Hematopoietic multipotent progenitor cell treated with erythropoietin and hydrocortisone succinate and interleukin-3 and kit ligand, for 8 days (in vitro differentiated cells): ENCODE measurements at places on chromosomes 12 and 14.
A peak's percentile ranks its signal among the peaks of the same experiment; 100 is the strongest.

DNA sequence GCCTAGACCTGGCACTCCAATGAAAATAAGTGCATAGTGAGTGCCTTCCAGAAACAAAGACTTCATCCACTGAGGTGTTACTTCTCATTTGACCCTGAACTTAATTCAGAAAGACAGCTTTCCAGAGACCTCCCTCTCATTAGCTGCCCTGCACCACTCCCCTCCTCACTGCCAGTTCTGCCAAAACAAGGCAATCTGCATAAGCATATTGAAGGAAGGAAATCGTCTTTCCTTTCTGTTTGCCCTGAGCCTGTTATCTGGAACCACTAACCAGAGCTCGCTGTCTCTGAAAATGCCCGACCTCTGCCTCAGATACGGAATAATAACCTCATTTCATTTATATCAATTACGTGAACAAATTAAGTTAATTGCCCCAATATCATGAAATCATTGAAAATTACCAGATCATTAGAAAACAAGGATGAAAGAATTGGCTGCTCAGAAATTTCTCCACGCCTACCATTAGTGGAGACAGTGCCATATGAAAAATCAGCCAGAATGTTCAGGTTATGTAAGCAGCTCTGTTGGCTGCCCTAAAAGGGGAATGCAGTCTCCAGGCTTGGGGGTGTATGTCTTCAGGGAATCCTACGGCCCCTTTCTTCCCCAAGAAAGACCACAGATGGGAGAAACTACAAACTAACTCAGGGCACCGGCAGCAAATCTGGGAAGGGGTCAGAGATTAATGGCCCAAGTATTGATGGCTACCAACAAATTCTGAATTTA is 149.9 kb upstream of the FKBP4 start:
- DNase-seq: peak; percentile 16

GRCh38 chr12:105157606-105158005 is 50.1 kb downstream of the WASHC4 start:
- DNase-seq: no peak

GRCh38 chr14:20228681-20229080 is at the start of gene OR11H7:
Gene OR11H7 (plus strand): TSS chr14:20228981.
- DNase-seq: no peak

DNA sequence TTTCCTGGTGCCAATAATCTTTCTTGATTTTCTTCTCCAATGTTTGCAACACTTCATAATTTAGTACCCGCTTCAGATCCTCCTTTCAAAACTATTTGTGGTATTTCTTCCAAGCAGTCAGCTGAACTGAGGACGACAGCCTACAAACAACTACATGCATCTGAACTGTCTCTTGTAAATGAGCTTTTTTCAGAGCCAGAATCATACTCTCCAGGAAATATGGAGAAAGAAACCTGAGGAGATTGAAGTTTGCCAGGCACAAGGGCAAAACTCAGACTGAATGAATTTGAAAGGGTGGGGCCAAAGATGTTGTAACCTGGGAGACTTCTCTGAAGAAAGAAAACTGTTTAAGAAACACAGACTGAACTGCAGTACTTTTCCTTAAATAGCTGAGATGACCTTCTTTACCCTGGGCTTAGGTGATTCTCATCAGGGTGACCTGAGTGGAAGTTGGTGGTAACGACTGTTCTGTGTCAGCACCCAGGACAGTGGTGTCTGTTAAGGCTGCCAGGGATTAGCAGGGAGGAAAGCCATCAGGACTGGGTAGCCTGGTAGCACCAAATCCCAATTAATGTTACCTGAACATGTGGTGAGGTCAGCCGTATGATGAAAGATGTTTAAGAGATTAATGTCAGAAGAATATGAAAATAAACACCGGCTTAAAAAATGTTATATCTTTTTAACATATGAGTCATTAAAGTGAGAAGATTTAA is 95.0 kb downstream of the TGFB3 start:
- DNase-seq: no peak

GRCh38 chr14:22613106-22613695 is 15.1 kb downstream of the ABHD4 start:
- no peak for DNase-seq

DNA sequence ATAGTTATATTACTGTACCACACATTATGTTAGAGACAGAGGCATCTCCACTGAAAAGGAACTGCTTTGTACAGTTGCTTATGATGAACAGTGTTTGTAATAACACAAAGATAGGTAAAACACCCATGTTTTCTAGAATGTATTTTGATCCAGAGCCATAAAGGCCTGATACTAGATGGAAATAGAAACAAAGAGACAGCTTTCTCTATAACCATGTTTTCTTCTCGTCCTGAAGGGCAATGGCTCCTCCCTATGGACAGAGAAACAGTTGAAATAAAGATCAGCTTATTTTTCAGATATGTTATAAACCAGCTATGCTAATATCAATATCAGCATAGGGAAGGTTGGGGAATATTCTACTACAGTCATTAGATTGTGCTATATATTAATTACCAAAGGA is 109.2 kb downstream of the ATXN7L3B start:
- no peak for DNase-seq

GRCh38 chr14:22955702-22956569 is 954 bp downstream of the HAUS4 start:
- peak; percentile 82 for DNase-seq

GRCh38 chr12:131905081-131905629 is 10.7 kb downstream of the ULK1 start:
- DNase-seq: no peak

- DNase-seq: no peak
These were observed 18.2 kb downstream of the ERP29 start for GRCh38 chr12:112031472-112031871.

DNA sequence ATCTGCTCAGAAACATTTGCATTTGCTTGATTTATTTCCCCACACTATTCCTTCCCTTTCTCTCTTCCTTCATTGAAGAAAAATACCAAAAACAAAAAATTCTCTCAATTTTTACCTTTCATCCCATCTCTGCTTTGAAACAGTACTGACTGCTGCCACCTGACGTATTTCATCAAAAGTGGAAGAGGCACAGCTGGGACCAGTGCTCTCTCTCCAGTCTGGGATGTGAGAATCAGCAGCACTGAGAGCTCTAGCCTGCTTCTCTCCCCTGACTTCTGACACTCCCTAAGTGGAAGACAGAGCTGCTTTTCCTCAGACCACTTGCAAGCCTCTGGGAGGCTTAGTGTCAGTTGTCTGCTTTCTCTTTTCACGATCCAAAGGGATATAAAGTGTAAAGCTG is 36.9 kb downstream of the TTLL5 start:
- DNase-seq: no peak

DNA sequence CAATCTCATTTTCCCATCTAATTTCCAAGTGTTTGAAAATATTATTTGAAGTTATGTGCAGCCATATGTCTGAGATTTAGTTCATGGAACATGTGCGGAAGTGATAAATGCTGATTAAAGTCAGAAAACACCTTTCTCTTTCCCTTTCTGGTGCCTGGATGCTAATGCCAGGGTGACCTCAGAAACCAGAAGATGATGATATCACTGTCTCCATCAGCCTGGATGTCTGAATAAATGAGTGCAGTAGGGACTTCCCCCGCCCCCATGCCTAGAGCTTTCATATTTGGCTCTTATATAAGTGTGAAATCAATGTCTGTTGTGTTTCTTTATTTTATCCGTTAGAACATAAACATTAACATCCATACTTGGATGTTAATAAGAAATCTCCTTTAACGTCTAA is 261.9 kb upstream of the LRIG3 start:
- DNase-seq: no peak

- no peak for DNase-seq
These were observed 148.4 kb downstream of the ALG10B start for GRCh38 chr12:38465020-38465419.

DNA sequence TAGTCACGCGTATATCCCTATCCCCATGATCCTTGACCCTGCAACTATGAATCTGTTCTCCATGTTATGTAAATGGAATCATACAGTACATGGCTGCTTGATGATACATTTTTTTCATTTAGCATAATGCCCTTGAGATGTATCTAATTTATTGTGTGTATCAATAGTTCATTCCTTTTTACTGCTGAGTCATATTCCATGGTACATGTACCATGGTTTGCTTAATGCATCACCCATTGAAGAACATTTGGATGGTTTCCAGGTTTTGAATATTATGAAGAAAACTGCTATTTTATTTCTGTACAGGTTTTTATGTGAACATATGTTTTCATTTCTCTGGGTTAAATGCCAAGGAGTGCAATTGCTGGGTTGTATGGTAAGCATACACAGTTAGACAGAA is 4.0 kb upstream of the RNASE10 start:
- DNase-seq: no peak

DNA sequence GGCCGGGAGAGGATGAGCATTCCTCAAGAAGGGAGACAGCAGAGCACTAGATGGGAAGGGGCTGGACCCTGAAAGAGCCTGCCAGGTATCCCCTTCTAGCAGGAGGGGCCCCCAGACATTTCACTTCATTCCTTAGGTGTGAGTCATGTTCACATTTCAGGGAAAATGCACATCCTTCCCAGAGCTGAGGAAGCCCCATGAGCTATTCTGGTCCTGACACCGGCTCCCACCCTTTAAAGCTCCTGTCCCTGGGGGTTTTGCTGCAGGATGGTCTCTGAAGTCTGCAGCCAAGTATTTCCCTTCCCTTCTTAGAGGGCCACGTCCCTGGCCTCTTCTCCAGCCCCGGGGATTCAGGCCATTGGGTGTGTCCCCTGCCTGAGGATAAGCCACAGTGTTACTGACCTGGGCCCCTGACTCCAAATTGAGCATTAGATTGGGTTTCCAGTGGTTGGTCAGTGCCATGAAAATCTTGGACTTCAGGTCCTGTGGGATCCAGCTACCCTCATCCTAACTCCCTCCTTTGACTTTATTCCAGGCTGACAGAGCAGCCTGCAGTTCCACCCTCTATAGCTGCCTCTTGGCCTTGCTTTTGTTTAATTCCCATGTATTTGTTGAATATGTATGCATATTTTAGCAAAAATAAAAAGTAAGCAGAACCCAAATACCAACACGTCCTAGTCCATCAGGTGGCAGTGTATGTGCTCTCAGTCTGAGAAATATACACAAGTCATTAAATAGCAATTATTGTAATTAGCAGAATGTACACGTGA is 267.1 kb downstream of the CACNA1C start:
- DNase-seq: no peak
